Uterus (tissue), 4 donors: ENCODE measurements at places on chromosomes 2 and 18. TPM values are rescaled to one million over a fixed set of nuclear protein-coding genes. Genes with fewer than 3 reads are reported as not detected.

CIDEA gene
- not detected for total RNA-seq

GAL3ST2 gene
- 0.29 TPM for total RNA-seq

FABP1 gene
- 1.8 TPM for total RNA-seq

ARL4C gene
- not detected for total RNA-seq

GALNT5 gene
- 0.26 TPM for total RNA-seq

REG1B gene
- not detected for total RNA-seq

FSIP2 gene
- total RNA-seq: 1.9 TPM

MDH1B gene
- total RNA-seq: 1.3 TPM

DNA sequence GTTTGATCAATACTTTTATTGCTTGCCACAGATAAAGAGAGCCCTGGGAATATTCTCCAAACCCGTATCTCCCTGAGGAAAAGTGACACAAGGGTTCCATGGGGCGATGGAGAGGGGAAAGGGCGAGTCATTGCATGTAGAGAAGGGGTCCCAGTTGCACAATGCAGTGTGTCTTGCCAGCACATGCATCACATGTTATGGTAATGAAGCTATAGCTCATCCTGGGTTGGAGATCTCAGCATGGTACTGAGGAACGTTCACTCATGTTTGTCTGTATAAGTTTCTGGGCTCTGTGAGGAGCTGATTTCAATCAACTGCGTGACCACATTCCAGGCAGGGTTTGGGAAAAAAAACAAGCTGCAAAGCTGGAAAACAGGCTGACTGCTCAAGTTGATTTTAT is 220.7 kb upstream of the MC4R start:
- no peak for DNase-seq

- peak; percentile 38 for DNase-seq
These were observed 46.4 kb upstream of the SELENOI start for GRCh38 chr2:26299471-26300101.

DNA sequence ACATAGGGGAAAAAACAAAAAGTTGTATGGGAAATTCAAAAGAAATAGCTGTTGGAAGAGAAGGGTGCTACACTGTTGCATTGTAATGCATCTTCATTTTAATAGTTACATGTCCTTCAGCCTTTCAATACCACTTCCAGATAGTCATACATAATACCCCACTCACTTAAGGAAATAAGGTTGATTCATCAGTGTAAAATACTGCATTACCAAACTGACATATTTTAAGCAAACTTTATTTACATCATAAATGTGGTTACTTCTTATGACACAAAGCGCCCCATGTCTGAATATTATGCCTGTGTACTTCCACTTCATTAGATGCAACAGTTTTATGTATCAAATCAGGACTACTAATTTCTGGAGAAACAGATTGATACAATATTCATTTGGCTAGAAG is 4.5 kb downstream of the RBMS1 start:
- DNase-seq: no peak

DNA sequence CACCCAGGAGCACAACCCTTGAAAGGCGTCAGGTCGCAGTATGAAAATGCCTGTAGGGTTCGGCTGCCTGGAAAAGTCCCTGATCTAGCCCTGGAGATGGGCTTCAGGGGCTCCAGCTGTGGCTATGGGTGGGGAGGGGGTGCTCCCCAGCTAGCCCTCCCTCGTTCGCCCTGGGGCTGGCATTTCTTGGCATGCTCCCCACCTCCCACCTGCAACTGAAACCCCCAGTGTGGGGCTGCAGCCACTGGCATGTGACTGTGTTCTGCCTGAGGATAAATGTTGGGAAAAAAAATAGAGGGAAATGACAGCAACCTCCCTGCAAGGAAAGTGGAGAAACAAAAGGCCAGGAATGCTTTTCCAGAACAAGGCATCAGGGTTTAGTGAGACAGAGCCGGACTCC is 109.2 kb downstream of the COPS8 start:
- peak; percentile 12 for DNase-seq

- no peak for DNase-seq
These were observed 18.4 kb downstream of the RTP5 start for GRCh38 chr2:241887806-241888522.

GRCh38 chr18:9876867-9877654 is 8.7 kb upstream of the TXNDC2 start:
- DNase-seq: peak; percentile 66

GRCh38 chr2:203383038-203383437 is 54.8 kb downstream of the ABI2 start:
- DNase-seq: no peak

GRCh38 chr18:71994273-71994672 is 549.9 kb downstream of the CBLN2 start:
- DNase-seq: no peak

DNA sequence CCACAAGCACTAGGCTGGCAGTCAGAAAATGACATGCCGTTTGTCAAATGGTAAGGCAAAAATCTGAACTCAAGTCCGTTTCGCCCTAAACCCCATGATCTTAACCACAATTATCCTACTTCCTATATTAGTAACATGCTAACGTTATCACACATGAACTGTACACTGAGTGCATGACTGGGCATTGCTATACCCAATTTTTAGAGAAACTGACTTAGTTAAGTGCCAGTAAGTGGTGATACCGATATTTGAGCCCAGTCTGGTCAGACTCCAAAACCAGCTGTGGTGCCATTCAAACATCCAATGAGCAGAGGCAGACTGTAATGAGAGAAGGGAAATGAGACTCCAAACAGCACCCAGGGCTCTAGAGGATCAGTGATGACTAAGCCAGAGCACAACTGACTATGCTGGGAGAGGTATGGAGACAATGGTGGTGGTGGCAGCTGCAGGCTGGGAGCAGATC is 311.7 kb upstream of the PKDCC start:
- DNase-seq: no peak

DNA sequence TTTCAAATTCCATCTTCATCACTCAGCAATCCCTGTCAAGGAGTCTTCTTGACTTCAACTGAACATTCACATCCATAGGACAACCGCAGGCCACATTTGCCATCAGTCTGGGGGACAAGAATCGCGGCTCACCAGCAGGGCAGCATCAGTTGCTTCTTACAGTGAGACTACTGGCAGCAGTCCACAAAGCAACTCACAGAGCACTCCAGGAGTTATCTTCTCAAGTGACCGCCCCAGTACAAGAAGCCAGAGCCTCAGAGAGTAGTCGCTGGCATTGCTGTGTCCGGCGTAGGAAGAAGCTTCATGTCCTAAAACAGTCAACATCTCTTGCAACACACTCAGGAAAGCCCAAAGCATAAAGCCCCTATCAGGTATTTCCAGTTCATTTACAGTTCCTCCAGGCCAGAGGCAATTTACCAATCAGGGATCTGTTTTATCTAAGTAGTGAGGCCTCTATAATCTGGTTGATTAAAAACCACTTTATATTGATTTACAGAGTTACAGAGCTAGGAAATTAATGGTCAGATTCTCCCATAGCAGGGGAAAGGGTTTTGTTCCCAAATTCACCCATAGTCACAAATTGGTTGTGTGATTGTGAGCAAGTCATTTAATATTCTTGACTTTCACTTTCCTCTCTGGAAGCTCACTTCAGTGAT is 177.3 kb downstream of the NBAS start:
- DNase-seq: no peak

DNA sequence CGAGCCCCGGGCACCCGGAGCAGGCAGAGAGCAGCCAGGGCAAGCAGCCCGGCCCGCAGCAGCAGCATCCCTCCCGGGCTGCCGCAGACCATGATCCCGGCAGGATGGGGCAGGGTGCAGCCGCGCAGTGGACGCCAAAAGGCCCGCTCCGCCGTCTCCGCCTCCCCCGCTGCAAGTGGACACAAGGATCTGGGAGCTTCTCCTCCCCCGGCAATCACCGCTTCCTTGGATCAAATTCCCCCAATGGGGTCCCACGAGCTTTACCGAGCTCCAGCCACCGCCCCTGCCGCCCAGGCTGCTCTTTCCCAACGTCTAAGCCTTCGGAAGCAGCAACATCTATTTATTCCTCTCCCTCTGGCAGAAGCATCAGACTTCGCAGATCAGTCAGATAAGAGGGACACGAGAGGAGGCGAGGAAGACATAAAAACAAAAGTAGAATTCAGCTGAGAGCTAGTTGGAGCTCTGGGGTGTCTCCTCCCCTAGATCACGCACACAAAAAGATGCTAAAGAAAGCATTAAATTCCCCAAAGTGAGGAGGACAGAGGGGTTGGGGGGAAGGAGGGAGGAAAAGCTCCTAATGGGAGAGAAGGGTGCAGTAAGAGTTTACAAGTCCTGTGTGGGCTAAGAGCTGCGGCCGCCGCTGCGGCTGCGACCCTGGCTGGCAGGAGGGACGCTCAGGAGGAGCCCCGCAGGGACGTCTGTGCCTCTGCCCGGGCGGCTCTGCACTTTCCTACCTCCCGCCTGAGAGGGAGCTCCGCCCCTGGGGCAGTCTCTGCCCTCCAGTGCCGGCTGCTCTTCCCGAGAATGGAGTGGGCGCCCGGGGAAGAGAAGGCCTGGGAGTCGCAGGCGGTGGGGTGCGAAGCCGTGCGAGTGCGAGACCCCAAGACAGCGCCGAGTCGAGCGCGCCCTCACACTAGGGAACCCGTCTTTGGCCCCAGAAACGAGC is at the start of gene FRZB:
Gene FRZB, minus strand, starts transcription at position 177 of the 946 bp plus-strand sequence. Its CDS starts 85 bp downstream, at position 92.
- peak; percentile 87 for DNase-seq

DNA sequence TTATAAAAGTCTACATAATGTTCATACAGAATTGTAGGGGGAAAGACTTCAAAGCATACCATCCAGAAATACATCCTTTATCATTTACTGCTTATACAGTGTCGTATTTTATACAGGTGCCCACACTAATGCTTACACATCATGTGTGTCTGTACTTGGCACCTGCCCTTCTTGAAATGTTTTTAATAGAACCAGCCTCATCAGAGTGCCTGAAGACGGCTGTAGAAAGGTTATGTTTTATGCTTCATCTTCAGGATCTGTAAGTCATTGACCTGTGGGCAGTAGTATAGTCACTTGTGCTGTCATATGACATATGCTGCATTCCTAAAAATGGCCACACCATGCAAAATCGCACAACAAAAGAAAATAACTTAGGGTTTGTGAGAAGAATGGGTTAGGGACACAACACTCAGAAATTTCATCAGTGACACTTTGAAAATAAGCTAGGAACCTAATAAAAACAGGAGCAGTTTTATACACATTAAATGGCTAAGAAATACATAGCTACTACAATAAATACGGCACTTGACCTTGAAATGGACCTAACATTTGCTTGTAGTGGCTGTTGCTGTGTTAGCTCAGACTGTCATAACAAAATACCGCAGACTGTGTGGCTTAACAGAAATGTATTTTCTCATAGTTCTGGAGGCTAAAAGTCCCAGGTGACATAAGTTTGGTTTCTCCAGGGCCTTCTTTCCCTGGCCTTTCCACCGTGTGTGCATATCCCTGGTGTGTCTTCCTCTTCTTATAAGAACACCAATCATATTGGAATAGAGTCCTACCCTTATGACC is 112.6 kb downstream of the CERS6 start:
- DNase-seq: no peak

GRCh38 chr2:106798826-106799552 is 87.0 kb downstream of the ST6GAL2 start:
- DNase-seq: no peak

GRCh38 chr2:71690876-71691475 is 237.6 kb downstream of the DYSF start:
- DNase-seq: no peak

- DNase-seq: no peak
These were observed 91.0 kb downstream of the CSRNP3 start for GRCh38 chr2:165560377-165560988.

DNA sequence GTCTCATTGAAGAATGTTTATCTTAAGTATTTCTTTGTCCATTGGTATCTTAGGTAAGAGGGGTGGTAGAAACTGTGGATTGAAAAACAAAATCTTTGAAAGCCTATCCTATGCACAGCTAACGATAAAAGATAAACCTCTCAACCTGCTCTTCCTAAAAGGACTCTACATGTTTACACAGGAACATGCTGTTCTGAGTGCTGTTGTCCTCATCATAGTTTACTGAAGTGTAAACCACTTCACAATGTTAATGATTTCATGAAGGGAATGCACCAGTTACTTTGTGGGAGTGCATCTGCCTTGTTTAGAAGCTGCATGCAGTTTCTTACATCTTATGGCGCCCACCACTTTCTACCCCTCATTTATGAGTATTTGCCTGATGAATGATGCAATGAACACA is 1.2 kb downstream of the ACMSD start:
- DNase-seq: no peak

- DNase-seq: no peak
These were observed at the start of gene EDAR for GRCh38 chr2:108988796-108989713. EDAR (minus strand) TSS chr2:108989220; CDS start chr2:108931014, 58,206 bp downstream.

- no peak for DNase-seq
These were observed 31.8 kb downstream of the AGFG1 start for GRCh38 chr2:227503433-227504406.

- DNase-seq: peak; percentile 29
These were observed 34.6 kb upstream of the IMPA2 start for GRCh38 chr18:11946756-11947155.

DNA sequence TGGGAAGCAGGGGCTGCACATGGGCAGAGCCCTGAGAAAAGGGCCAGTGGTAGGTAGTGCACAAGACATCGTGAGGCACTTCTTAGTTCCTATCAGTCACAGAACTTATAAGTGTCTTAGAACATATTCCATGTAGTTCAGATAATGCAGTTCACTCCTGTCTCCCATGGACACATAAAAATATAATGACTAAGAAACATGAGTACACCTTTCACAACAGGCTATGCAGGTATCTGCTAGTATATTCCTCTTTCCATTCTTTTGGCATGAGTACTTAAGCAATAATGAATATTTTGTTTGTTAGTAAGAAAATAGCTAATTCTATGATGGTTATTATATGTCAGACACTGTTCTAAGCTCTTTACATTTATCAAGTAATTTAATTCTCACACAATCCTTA is 808.4 kb downstream of the BCL11A start:
- DNase-seq: no peak

- DNase-seq: no peak
These were observed 219.2 kb downstream of the LRP1B start for GRCh38 chr2:141911485-141912066.

DNA sequence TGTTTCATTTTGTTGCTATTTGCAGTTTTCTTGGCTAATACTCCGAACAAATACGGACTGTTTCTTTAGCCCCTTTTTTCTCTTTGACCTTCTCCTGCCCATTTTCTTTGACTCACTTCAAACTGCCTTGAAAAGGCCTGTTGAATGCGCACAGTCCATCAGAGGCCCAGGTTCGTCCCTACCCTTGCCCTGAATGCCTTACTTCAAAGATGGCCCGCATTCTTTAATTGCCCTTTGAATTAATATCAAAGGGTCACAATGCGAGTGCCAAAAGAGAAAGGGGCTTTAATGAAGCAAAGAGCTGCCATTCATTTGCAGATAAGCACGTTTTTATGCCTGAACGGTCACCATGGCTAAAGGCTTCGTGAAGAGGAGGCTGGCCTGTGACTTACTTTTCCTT is 29.7 kb downstream of the PAX3 start:
- no peak for DNase-seq

DNA sequence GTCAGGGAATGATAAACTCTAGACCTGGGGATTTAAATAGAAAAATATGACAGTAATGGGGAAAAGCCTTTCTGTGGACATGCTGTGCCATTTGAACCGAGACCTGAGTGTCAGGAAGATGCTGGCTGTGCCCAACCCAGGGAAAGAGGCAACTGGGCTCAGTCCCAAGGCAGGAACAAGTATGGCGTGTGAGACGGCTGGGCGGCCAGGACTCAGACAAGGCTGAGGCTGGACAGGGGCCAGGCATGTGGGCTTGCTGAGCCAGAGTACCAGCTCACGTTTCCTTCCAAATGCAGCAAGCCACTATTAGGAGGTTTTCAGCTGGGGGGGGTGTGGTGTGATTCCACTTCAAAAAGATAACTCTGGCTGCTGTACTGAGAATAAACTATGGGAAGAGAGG is 92.4 kb downstream of the INPP5D start:
- no peak for DNase-seq

GRCh38 chr2:188235364-188235763 is 56.3 kb upstream of the GULP1 start:
- no peak for DNase-seq

GRCh38 chr18:26981360-26982082 is 116.0 kb upstream of the AQP4 start:
- no peak for DNase-seq
